ENCODE measurements at places on chromosomes 2 and 18.

DNA sequence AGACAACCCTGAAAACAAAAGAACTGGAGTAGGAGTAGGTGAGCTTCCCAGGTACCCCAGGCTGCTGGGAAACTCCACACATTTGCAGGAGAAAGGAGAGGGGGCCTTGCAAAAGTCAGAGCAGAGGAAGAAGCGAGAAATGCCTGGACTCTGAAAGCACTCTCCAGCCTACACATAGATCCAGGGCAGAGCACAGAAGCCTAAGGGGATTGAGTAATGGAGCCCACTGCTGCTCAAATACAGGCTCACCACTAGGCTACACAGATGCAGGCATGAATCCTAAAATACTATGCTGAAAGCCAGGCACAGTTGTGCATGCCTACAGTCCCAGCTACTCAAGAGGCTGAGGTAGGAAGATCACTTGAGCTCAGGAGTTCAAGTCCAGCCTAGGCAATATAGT lies 33.4 kb downstream of the OSBPL1A start:
- no peaks in the 10 kb centered on the region for H3K27me3 ChIP-seq
- peaks cover 84% of the 10 kb centered on the region for H3K36me3 ChIP-seq
- H3K4me1 ChIP-seq = no peaks in the 10 kb centered on the region
- H3K4me3 ChIP-seq = no peak overlapping the region
- no peak overlapping the region for H3K27ac ChIP-seq

GRCh38 chr2:204738721-204739120 lies 193.4 kb downstream of the PARD3B start:
- no peak overlapping the region for H3K4me3 ChIP-seq
- H3K4me1 ChIP-seq = no peaks in the 10 kb centered on the region
- H3K27me3 ChIP-seq = no peaks in the 10 kb centered on the region
- no peaks in the 10 kb centered on the region for H3K36me3 ChIP-seq

GRCh38 chr2:85168942-85169341 lies 35.8 kb downstream of the TCF7L1 start:
- DNase-seq = no peak
- no peaks in the 10 kb centered on the region for H3K27me3 ChIP-seq
- H3K27ac ChIP-seq = no peak overlapping the region
- peaks cover 7% of the 10 kb centered on the region for H3K4me1 ChIP-seq

DNA sequence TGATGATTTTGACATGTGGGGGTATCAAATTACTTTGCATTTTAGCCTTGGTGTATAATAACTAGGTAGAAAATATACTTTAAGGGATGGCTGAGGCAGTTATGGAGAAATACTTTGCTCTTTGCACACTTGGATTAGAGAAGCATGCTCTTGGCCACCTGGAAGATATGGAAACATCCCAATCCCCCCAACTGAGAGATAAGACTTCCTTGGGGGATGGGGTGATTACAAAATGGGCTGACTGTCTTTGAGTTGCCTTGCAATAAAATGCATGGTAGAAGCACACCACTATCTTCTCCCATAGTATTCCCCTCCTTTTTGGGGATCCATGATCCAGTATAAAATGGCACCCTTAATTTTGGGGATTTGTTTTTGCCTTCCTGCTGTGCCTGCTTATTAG lies 15.1 kb upstream of the FAM98A start:
- no peaks in the 10 kb centered on the region for H3K27me3 ChIP-seq
- no peak for DNase-seq
- H3K4me1 ChIP-seq = no peaks in the 10 kb centered on the region
- H3K36me3 ChIP-seq = peaks cover 2% of the 10 kb centered on the region
- H3K4me3 ChIP-seq = no peak overlapping the region
- H3K27ac ChIP-seq = no peak overlapping the region

GRCh38 chr2:60003076-60003475 lies 550.4 kb downstream of the BCL11A start:
- no peak overlapping the region for H3K4me3 ChIP-seq
- no peaks in the 10 kb centered on the region for H3K4me1 ChIP-seq
- DNase-seq = no peak
- H3K36me3 ChIP-seq = no peaks in the 10 kb centered on the region

- peaks cover 77% of the 10 kb centered on the region for H3K36me3 ChIP-seq
- H3K27me3 ChIP-seq = no peaks in the 10 kb centered on the region
- H3K4me1 ChIP-seq = peaks cover 2% of the 10 kb centered on the region
- no peak overlapping the region for H3K27ac ChIP-seq
These were observed 22.7 kb downstream of the MPPE1 start for GRCh38 chr18:11885278-11885947.

DNA sequence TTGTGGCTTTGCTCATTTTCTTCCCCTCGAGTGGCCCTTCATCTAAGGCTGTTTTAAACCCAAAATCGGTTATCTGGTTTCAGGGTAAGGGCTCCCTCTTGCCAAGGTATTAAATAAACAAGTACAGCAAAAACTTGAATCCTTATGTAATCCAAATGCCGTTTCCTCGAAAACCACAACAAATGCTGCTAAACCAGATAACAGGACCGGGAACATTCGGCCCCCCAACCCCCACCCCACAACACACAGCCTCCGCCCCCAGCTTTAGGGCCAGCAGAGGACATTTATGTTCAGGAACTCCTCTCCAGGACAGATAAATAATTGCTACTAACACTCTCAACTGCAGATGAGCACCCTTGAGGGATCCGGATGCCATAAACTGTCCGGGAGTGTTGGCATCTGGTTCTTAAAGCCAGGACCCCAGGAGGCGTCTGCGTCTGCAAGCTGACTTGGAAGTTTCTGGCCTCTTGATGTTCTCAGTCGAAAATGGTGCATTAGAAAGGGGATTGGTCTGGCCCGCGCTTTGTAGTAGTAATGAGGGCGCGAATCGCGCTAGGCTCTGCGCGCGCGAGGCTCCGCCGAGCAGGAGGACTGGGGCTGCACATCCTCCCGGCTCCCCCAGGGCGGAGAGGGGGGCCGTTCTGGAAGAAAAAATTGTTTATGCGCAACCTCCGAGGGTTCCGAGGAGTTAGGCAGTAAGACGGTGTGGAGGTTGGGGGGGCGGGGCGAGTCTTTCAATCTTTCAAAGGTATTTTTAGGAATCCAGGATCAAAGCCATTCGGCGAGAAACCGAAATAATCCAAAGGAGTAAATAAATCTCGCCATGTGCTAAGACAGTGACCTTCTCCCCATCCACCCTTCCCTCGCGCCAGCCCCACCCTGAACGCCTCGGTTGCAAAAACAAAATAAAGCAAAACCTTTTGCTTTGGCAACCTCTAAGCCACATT lies 3.9 kb upstream of the ID2 start:
- peaks cover 23% of the 10 kb centered on the region for H3K4me1 ChIP-seq
- peaks cover 4% of the 10 kb centered on the region for H3K27me3 ChIP-seq
- peak overlapping the region; percentile 90 for H3K27ac ChIP-seq
- no peaks in the 10 kb centered on the region for H3K36me3 ChIP-seq
- DNase-seq = peak; percentile 58

DNA sequence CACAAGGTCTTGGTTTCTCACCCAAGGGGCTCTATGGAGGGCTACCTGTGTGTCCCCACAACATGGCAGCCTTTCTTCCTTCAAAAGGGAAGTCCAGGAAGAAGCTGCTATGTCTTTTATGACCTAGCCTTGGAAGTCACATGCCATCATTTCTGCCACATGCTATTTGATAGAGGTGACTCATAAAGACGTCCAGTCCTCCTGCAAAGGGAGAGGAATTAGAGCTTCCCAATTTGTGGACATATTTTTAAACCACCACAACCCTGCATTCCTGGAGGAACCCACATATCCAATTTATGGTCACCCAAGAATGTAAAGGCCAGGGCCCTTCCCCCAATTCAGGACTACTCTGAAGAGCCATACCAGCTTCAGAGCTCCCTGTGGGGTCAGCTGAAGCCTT lies 246.2 kb downstream of the CYP26B1 start:
- DNase-seq = no peak
- no peaks in the 10 kb centered on the region for H3K4me1 ChIP-seq
- H3K4me3 ChIP-seq = no peak overlapping the region
- H3K36me3 ChIP-seq = no peaks in the 10 kb centered on the region
- no peak overlapping the region for H3K27ac ChIP-seq

DNA sequence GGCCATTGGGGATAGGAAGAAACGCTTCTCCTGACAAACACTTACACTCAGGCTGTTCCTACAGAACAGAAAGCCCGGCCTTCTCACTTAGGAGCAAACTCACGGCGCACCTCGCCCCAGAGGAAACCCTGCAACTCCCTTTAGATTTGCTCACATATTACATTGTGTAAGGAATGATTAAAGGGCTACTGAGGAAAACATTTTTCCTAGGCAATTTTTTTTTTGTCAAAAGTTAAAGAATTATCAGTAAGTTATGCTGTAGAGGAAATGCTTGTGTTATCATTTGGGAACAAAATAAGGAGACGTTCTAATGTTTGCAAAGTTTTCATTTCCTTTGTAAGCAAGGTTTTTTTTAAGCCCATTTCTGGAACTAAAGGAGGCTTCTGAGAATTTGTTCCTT lies 264.1 kb downstream of the HDAC4 start:
- no peaks in the 10 kb centered on the region for H3K27me3 ChIP-seq
- DNase-seq = no peak
- H3K27ac ChIP-seq = no peak overlapping the region
- peaks cover 31% of the 10 kb centered on the region for H3K36me3 ChIP-seq

DNA sequence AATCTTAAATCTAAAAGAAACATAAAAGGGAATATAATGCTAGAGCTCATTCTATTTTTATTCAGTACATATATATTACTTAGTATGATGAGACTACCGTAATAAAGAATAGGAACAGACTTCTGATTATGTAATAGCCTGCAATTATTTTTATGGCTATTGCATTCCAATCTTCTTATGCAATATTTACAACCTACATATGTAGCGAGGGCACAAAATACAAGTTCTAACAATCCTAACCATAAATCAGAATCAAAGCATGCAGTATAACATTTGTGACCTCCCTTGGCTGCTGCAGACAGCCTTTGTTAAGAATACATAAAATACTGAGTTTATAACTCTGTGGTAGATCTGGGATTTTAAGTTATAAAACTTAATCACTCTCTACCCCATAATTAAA lies 177.6 kb downstream of the BABAM2 start:
- H3K27ac ChIP-seq = no peak overlapping the region
- H3K4me1 ChIP-seq = no peaks in the 10 kb centered on the region
- no peaks in the 10 kb centered on the region for H3K27me3 ChIP-seq

GRCh38 chr2:18612133-18612532 lies 22.8 kb upstream of the NT5C1B start:
- no peak overlapping the region for H3K4me3 ChIP-seq
- no peaks in the 10 kb centered on the region for H3K27me3 ChIP-seq
- no peaks in the 10 kb centered on the region for H3K4me1 ChIP-seq
- no peaks in the 10 kb centered on the region for H3K36me3 ChIP-seq
- DNase-seq = no peak
- H3K27ac ChIP-seq = no peak overlapping the region

GRCh38 chr18:44900627-44901026 lies 219.9 kb downstream of the SETBP1 start:
- no peak overlapping the region for H3K27ac ChIP-seq
- H3K4me3 ChIP-seq = no peak overlapping the region
- H3K4me1 ChIP-seq = peaks cover 4% of the 10 kb centered on the region
- no peaks in the 10 kb centered on the region for H3K36me3 ChIP-seq

- H3K27ac ChIP-seq = no peak overlapping the region
- peaks cover 2% of the 10 kb centered on the region for H3K36me3 ChIP-seq
- DNase-seq = no peak
These were observed 35.6 kb downstream of the GLI2 start for GRCh38 chr2:120771111-120771780.

- no peaks in the 10 kb centered on the region for H3K27me3 ChIP-seq
- H3K4me1 ChIP-seq = no peaks in the 10 kb centered on the region
- no peak overlapping the region for H3K4me3 ChIP-seq
These were observed 49.4 kb downstream of the RND3 start for GRCh38 chr2:150438041-150438440.

- H3K27me3 ChIP-seq = no peaks in the 10 kb centered on the region
- H3K4me1 ChIP-seq = no peaks in the 10 kb centered on the region
- no peak overlapping the region for H3K27ac ChIP-seq
- no peak for DNase-seq
- H3K4me3 ChIP-seq = no peak overlapping the region
These were observed 31.9 kb downstream of the TMEM131 start for GRCh38 chr2:97963880-97964279.

DNA sequence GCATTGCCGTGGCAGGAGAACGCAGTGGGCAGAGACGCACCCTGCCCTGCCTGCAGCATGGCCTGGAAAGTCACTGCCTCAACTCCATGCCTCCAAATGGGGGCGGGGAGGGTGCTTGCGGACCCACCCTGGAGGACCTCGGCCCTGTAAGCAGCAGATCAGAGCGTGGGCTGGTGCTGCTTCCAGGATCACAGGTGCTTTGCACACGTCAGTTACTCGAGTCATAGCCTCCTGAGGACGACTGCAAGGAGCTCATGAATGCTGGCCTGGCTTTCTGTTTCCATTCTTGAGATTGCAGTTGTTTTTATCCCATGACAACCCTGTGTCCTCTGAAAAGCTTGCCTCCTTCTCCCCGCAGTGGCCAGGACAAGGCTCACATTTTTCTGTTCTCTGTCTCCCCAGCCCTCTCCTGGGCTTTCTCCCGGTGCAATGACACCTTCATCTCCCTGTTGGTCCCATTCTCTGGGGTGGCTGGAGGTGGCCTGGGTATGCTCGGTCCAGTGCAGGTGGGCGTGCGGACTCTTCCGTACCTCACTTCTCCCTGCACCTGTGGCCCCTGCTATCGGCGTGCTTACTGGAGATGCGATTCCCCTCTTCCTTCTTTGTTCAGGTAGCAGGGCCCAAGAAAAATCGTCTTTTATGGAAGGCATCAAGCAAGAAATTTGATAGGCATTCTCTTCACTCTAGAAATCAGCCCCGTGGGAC lies 208.0 kb downstream of the GBX2 start:
- H3K4me3 ChIP-seq = no peak overlapping the region
- H3K27me3 ChIP-seq = no peaks in the 10 kb centered on the region
- no peaks in the 10 kb centered on the region for H3K4me1 ChIP-seq

DNA sequence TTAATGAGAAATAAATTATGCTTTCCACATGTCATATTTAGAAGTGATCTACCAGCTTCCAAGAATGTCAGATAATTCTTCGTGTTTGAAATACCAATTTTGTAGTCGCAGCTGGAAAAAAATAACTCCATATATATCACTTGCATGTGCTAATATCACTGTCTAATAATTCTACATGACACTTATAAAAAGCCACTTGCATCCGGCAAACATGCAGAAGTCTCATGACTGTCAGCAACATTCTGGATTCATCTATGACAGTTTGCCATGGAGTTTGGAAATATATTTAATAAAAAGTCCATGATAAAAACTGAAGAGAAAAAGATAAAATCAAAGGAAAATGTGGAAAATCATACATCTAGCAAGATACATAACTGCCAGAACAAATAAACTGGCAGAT lies 1784.4 kb downstream of the SUCLG1 start:
- H3K27me3 ChIP-seq = no peaks in the 10 kb centered on the region
- no peaks in the 10 kb centered on the region for H3K4me1 ChIP-seq
- H3K36me3 ChIP-seq = no peaks in the 10 kb centered on the region

- DNase-seq = no peak
- H3K27me3 ChIP-seq = no peaks in the 10 kb centered on the region
These were observed 16.5 kb upstream of the VIT start for GRCh38 chr2:36680012-36680411.
